ENCODE measurements at places on chromosomes 13 and 19.

DNA sequence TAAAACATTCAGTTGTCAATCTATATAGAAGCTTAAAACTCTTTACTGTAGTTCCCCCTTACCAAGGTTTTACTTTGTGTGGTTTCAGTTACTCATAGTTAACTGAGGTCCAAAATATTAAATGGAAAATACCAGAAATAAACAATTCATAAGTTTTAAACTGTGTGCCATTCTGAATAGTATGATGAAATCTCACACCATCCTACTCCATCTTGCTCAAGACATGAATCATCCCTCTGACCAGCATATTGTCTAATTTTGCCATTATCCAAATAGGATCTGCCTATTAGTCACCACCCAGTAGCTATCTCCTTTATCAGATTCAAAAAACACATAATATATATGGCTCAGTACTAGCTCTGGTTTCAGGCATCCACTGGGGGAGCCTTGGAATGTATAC is 22.4 kb downstream of the ZNF571 start:
- no peak for DNase-seq

GRCh38 chr19:47356900-47357299 is 7.8 kb downstream of the DHX34 start:
- DNase-seq = no peak

- no peak for DNase-seq
These were observed 332.2 kb downstream of the MYO16 start for GRCh38 chr13:108961542-108962125.

DNA sequence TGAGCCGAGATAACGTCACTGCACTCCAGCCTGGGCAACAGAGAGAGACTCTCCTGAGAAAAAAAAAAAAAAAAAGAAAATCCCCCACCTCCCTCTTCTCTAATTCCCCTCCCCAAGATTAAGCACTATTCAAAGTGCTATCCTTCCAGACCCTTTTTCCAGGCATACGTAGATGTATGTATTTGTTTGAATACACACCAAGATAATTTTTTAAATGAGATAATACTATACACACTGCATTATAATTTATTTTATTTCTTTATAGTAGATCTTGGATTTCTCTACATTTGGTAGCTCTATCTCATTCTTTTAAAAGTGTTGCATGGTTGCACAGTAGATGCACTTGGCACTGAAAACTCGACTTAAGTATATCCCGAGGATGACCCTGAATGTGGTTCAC is 32.5 kb downstream of the CAB39L start:
- DNase-seq = no peak

GRCh38 chr13:100818711-100819110 is 144.1 kb upstream of the TMTC4 start:
- no peak for DNase-seq

DNA sequence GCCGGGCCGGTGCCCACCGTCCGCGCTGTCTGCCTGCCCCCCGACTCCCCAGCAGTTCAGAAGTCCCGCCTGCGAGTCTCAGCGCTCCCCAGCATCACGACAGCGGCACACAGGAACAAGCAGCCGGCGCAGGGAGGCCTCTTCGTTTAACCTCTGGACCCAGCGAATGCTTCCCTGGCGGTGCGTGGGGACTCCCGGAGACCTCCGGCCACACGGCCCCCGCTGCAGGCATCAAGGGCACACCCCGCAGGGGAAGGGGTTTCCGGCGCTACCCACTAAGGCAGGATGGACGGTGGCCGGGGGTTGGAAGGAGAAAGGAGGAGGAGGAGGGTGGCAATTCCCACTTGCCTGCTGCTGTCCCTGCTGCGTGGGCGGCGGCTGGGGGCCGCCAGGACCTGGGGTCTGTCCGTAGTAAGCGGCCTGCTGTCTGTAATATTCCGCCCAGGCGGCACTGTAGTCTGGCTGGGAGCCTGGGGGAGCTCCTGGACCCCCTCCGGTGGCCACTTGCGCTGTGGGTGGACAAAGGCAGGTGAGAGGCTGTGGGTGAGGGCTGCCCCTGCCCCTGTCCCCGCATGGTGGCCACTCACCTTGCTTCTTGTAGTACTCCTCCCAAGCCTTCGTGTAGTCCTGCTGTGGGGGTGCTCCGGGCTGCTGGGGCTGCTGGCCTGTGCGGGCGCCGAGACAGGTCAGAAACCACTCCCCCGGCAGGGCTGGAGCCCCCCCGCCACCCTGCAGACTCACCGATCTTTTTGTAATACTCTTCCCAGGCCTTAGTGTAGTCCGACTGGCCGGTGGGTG is 9.6 kb downstream of the KHSRP start:
- DNase-seq = no peak

GRCh38 chr13:110173247-110173818 is 133.6 kb downstream of the COL4A1 start:
- no peak for DNase-seq

DNA sequence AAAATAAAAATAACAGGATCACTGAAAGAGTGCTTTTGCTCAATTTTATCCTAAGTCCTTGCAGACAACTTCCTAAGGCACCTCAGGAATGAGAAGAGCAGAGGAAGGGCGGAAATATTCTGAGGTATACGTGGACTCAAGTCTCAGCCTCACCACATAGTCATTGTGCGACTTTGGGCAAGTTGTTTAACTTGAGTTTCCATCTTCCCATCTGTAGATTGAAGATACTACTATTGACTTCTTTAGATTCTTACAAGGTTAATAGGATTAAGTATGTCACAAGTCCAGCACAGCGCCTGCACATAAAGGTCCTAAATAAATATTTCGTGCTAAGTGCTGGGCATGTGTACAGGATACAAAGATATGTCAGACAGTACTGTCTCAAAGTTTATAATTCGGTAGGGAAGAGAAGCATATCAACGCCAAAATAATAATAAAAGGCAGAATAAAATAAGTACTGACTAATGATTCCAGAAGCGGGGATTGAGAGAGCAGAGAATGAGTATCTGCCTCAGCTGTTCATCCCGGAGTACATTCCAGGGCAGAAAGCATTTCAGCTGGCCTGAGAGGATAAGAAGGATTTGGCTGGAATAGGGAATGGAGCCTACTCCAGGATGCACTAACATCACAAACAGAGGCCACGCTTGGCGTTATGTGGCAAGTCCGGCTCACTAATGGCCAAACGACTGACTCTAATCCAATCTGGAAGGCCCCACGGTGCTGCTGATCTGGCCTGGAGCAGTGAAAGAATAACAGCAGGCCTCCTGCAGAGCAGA is 139.7 kb downstream of the FLT1 start:
- DNase-seq = no peak

- DNase-seq = no peak
These were observed 390.7 kb upstream of the ARGLU1 start for GRCh38 chr13:106958621-106959048.

DNA sequence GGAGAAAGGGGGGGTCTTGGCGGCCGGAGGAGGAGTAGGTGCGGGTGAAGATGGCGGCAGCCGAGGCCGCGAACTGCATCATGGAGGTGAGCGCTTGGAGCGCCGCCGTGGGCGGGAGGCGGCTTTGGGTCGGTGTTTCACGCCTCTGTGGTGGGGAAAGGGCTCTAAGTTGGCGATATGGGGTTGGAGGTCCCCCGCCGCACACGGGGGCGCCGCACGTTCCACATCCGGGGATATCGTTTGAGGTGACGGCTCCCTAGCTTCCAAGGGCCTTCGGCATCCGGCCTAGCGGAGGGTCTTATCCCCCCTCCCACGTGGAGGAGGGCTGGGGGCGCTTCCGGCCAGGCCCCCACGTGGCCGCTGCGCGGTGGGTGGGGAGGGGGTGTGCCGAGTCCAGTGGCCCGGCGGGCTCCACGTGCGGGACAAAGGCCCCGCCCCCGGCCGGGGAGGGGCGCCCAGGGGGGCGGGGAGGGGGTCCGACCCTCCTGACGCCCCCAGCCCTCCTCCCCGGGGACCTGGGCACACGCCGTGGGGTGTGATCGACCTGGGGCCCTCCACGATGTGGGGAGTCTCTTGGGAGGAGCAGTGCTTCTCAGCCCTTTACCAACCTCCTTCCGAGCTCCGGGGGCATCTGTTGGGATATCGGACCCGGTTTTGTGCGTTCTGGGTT is at the start of gene PRMT1:
PRMT1 (plus strand) TSS at position 41 of the 670 bp plus-strand sequence; CDS start at position 51, 10 bp downstream.
- DNase-seq = peak; percentile 46
